ENCODE measurements at places on chromosomes 12 and 14.

- DNase-seq: no peak
Measured at GRCh38 chr12:52659395-52659794, 7.4 kb upstream of the KRT2 start.

DNA sequence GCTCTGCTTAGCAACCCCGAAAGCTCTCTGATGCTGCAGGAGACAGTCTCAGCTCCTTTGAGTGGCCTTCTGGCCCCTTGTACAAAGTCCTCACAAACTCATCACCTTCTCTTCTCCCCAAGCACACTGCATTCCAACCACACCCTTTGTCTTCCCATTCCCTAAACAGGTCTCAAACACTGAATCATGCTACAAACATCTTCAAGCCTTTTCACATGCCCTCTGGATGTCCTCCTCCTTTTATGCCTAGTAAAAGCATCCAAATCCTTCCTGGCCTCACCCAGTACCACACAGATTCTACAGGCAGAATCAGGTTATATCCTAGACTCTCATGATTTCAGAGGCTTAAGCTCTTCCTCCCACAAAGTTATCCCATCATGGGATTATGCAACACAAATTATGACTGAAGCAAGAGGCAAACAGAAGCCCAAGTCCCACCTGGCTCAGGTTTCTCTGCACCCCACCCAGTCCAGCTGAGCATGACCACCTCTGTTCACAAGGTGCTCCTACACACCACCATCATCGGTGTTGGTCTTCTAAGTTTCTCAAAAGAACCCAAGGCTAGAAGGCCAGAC, 61.4 kb upstream of the PCED1B start:
- DNase-seq: no peak

- peak; percentile 82 for DNase-seq
Measured at GRCh38 chr12:104286516-104287482, 16.7 kb upstream of the EID3 start.

DNA sequence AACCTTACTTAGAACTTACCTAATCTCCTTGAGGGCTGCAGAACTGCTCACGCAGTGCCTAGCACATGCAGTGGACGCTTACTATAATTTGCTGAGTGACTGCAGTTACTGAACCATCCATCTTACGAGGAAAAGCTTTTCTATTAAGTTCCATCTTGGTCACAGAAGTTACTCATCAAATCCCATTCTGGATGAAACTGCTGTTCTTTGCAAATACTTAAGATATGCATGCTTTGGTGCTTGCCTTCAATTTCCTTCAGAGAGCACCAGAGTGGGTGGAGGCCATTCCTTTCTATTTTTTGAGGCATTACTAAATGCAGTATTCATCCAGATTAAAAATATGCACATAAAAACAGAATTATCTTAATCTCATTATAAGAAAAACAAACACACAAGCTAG, 17.7 kb upstream of the PELI2 start:
- DNase-seq: no peak

- no peak for DNase-seq
Measured at GRCh38 chr14:59347915-59348314, 117.3 kb downstream of the GPR135 start.

- no peak for DNase-seq
Measured at GRCh38 chr14:47539031-47539461, 136.4 kb downstream of the MDGA2 start.

GRCh38 chr12:56450241-56450640, 1.0 kb upstream of the TIMELESS start:
- DNase-seq: peak; percentile 24

DNA sequence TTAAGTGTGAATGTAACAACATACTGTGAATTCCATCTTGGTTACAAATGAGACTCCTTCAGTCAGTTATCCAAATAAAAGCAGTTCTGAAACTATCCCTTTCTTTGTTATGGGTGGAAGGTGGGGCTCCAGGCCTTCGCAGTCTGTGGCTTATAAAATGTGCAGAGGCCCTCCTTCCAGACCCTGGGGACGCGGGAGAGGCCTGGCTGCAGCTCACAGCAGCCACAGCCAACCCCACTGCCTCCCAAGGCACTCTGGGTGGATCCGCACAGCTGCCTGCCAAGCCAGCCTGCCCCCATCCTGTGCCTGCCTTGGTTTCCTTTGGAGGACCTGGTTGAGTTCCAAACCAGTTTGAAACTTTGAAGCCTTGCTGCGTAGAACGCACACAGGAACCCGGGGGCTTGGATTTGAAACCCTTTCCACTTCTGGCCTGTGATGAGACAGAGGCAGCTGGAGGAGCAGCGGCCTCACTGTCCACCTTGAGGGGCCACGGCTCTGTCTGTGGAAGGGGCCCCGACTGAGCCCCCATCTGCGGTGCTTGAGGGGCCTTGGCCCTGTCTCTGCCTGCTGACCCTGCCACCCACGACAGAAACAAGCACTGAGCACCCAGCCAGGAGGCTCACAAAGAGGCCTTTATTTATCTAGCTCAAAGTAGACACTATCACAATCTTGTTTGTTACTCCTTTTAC, 30.4 kb downstream of the CCNK start:
- peak; percentile 21 for DNase-seq

DNA sequence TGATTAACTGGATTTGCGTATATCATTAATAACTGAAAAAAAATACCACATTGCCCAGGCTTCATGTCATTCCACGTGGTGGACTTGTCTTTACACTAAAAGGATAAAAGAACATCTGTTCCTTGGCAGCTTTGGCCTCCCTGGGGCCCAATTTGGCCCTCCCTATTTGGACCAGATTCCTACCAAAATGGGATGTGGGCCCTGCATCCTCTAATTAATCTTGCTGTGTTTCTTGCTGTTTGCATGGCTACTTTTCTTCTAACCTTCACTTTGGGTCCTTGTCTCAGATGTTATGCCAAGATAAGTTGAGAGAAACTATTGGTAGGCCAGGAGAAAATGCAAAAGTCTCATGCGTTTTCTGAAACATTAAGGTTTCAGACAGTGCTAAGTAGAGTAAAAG, 57.5 kb downstream of the PTHLH start:
- DNase-seq: no peak

DNA sequence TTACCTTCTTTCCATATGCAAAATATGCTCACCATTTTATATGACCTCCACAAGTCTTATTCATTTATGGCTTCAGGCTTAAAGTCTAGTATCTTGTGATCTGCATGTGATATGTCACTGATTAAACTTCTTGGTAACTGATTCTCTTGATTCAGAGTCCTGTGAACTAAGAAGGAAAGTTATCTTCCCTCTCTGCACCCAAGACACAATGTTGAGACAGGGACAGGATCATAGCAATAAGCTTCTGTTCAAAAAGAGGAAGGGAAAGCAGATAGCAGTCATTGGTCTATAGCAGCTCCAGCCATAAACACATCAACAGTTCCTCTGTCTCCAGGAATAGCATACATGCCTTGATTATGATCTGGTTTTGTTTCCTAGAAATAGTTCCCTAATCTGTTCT, 103.1 kb downstream of the UNC79 start:
- no peak for DNase-seq

DNA sequence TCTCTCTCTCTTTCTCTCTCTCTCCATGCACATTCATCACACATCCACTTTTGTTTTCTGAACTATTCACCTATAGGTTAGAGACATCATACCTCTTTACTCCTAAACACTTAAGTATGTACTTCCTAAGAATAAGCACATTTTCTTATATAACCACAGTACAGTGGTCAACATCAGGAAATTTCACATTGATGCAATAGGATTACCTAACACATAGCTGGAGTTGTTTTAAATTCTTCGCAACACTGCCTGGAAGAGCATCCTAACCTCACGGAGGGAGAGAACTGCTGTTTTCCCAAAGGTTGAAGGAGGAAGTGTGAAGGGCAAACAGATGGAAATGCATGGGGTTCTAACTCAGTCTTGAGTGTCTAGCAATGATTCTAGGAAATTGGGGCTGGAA, 159.2 kb downstream of the SYT1 start:
- DNase-seq: no peak

GRCh38 chr12:115597157-115597712, 680.3 kb downstream of the MED13L start:
- DNase-seq: no peak

DNA sequence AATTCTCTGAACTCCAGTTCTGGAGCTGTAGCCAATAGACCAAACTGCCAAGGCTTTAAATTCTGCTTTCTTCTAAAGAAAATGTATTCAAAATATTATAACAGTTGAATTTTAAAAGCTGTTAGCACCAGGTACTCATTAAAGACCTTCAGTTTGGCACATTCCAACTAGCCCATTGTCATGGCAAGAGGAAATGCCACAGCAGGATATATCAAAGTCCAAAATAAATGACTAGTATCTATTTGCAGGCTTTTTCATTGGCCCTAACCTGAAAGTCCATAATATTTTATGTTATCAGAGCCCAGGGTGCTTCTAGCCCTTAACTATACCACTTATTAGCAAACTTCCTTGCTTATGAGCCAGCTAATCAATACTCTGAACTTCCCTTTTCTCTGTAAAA, 3.1 kb upstream of the RIC8B start:
- DNase-seq: no peak

DNA sequence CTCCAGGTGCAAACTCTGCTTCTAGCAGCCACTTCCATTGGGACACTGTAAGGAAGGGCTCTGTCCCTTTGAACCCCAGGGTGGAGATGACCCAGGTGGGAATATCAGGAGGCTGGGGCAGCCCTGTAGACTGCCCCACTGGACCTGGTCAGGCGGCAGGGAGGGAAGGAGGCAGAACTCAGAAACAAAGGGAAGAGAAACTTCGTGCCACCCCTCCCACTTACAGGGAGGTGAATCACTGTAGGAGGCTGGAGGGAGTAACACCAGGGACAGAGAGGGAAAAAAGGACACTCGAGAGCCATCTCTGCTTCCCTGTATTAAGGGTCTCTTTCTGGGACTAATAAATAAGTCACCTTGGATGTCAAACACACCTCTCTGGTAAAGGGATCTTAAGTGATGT, 37.4 kb downstream of the ISCA2 start:
- DNase-seq: no peak

- DNase-seq: no peak
Measured at GRCh38 chr12:105876396-105876927, 262.3 kb downstream of the NUAK1 start.

DNA sequence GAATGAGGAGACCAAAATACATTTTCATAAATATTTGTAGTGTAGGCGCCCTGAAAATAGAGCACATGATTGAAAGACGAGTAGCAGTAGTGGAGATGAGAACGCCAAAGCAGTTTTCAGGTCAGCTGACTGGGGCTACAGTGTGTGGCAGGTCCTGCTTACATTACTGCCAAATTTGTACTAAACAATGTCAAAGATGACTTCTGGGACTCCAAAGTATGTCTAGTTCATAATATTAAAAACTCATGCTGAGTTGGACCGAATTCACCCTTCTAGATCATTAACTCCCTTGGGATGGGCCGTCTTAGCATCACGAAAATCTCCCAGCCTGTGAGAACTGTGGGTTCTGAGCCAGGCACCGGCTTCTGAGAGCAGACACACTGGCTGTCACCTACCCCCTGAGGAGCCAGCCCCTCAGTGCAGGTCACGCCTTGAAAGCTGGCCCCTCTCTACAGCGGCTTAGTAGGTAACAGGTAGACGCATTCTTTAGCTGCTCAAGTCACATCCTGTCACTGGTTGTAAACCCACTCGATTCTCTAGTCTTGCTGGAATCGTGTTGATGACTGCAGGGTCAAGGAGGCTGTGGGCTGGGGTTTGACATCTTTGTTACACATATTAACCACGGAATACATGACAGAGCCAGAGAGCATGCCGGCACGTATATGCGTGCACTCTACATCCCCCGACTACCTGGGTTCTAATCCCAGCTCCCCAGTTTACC, 210.4 kb downstream of the ETV6 start:
- no peak for DNase-seq

DNA sequence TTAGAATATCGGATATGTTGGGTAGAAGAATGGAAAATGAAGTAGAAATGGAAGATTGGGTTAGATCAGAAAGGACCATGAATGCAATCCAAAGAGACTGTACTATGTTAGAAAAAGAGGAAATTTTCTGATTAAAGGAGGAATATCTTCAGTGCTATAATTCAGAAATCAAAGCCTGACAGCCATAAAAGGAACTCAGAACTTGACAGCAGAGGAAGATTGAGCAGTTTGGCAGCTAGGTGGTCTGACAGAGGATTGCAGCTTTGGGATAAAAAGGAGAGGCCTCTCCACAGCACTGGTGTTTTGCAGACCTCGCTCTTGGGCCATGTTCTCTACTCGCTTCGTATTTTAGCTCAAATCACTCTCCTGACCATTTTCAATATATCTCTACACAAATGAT, 354.8 kb upstream of the SOX5 start:
- DNase-seq: no peak

GRCh38 chr12:6791931-6792520, 2.7 kb downstream of the CD4 start:
- no peak for DNase-seq

DNA sequence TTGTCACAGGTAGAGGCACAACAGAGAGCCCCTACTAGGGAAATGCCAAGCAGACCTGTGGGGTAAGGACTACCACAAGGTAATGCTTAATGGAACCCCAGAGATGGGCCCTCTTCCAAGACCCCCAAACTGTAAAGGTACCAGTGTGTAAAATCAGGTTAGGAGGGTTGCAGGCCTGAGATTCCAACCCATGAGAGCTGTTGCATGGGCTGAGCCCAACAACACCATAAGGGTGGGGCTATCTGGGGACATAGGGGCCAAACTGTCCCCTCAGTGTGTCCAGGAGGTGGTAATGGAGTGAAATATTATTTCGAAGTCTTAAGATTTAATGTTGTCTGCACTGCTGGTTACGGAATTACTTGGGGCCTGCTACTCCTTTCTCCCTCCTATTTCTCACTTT, 620.2 kb downstream of the ETNK1 start:
- no peak for DNase-seq

DNA sequence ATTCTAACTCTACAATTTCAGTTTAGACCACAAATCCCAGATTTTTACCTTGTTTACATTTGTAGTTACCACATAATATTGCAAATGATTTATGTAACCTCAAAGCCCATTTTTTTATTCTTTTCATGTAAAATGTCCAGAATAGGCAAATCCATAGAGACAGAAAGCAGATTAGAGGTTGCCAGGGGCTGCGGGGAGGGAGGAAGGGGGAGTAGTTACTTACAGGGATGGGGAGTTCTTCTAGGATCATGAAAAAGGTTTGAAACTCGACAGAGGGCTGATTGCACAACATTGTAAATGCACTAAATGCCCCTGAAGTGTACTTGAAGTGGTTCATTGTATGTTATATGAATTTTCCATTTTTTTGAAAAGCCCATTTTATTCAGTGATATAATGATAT, 66.5 kb downstream of the PPP2R5C start:
- no peak for DNase-seq

GRCh38 chr12:41772478-41772877, 372.2 kb downstream of the GXYLT1 start:
- no peak for DNase-seq

DNA sequence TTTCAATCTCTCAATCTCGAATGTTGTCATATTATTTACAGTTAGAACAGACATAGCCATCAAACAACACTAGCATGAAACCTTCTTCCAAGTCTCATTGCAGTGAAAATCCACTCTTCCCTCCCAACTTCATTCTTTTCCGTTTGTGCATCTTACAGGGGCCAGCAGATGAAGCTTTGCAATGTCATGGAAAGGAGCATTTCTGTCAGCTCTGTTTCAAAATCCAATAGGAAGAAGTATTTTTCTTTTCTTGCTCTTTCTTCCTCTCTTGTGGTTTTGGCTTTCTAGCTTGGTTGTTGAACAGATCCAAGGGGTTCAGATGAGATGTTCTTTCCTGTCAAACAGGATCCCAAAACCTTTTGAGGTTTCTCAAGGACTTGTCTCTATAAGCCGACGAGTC, 416.6 kb downstream of the AEBP2 start:
- no peak for DNase-seq

Measured in SK-N-SH (cell line).